ENCODE measurements at places on chromosomes 1 and 21.

DNA sequence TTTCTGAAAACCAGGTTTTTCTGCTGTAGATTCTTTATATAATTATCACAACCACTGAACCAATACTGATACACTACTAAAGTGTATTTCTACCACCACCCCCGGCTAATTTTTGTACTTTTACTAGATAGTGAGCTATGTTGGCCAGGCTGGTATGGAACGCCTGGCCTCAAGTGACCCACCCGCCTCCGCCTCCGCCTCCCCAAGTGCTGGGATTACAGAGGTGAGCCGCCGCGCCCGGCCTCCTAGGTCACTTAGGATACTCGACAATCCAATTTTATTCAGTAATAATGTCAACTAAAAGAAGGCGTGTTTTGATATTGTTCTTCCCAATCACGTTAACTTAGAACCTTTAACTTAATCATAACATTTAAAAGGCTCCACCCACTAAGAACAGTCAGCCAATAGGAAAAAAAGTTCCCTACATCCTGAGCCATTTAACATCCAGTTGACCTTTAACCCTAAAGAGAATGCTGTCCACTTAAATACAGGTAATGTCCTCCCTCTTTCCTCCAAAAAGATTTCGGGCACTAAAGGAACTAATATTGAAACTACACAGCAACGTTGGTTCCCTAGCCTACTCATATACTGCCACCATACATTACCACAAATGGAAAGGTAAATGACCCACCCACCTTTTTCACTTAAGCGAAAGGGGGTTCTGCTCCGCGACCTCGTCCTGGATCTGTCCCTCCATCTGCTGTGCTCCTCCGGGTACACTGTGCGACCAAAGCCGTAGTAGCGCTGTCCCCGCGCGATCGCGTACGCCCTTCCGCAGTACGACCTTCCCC lies 1.2 kb downstream of the RSRP1 start:
- DNase-seq: no peak

GRCh38 chr1:74344387-74344786 lies 109.2 kb downstream of the TNNI3K start:
- no peak for DNase-seq

- DNase-seq: no peak
Observed at GRCh38 chr21:43758111-43758641, 17.9 kb downstream of the CSTB start.

DNA sequence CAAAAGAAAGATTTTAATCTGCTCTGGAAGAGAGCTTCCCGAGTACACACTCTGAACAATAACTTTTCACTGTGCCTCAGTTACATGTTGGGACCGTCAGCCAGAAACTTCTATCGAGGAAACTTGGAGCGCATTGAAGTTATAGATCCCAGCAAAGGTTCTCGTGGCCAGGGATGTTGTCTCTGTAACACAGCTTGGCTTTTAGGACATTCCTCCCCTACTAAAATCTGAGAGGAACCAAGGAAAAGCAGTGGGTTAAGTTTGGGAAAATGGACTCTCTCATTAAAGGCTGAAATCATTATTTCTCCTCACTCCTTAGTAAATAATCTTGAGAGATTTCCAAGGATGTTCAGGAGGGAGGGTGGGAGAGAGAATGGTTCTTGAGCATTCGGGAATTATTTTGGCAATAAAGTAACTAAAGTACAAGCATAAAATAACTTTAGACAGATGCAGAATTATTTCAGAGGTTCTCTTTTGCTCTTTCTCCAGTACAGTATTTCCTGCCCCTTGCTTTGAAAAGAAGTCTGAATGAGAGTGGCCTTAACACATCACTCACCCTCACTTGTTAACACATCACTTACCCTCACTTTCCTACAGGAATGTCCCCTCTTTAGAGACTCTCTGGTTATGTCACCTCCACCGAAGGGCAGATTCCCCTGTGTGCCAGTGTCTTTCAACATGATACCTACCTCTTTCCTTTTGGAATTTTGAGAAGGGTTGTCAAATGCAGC lies 1.8 kb upstream of the NFIA start:
- peak; percentile 65 for DNase-seq

- DNase-seq: peak; percentile 13
Observed at GRCh38 chr1:22641906-22642636, 1.4 kb upstream of the C1QC start.

- peak; percentile 7 for DNase-seq
Observed at GRCh38 chr1:46487818-46488218, 1.8 kb upstream of the DMBX1 start.

GRCh38 chr1:37922767-37923550 lies 23.9 kb downstream of the INPP5B start:
- DNase-seq: no peak

GRCh38 chr1:232891656-232892317 lies 58.6 kb upstream of the NTPCR start:
- no peak for DNase-seq

Measured in NCI-H748 treated with DMSO at 0.1 percent for 48 hours (cell line).